Activated CD4-positive, alpha-beta T cell treated with anti-CD3 and anti-CD28 coated beads, Interleukin-2, amount 10 ng/mL, durations not matched to agents 7 days and 5 days (primary cell): ENCODE measurements at places on chromosomes 11 and 22. TPM values are rescaled to one million over a fixed set of nuclear protein-coding genes. Genes with fewer than 3 reads are reported as not detected.

GRCh38 chr11:35030716-35031213 is 108.2 kb upstream of the CD44 start:
- no peak for DNase-seq

GRCh38 chr11:1516273-1517067 is 29.9 kb upstream of the MOB2 start:
- no peak for DNase-seq

DNA sequence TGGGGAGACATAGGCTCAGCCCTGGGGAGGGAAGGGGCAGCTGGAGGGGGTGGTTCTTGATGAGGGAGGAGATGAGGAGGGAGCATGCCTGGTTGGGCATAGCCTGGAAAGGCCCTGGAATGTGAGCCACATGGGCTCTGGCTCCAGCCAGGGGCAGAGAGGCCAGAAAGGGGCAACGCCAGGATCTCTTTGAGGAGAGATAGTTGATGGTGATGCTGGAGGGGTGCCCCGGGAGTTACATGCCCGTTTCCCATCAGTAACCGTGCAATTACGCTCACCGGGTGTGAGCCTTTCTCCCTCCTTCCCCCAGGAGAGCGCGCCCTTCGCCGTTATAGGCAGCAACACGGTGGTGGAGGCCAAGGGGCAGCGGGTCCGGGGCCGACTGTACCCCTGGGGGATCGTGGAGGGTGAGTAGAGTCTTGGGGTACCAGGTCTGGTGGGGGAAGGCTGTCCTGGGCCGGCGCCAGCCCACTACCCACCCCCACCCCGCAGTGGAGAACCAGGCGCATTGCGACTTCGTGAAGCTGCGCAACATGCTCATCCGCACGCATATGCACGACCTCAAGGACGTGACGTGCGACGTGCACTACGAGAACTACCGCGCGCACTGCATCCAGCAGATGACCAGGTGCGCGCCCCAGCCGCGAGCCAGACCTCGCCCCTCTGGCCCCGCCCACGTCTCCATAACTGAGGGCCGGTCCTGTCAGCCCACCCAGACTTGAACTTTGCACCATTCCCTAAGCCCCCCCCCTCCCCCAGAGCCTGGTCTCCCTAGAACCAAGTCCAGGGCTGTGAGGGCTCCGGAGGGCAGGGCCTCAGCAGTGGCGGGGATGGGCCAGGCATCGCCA is 1.8 kb upstream of the GP1BB start:
- DNase-seq: no peak

DNA sequence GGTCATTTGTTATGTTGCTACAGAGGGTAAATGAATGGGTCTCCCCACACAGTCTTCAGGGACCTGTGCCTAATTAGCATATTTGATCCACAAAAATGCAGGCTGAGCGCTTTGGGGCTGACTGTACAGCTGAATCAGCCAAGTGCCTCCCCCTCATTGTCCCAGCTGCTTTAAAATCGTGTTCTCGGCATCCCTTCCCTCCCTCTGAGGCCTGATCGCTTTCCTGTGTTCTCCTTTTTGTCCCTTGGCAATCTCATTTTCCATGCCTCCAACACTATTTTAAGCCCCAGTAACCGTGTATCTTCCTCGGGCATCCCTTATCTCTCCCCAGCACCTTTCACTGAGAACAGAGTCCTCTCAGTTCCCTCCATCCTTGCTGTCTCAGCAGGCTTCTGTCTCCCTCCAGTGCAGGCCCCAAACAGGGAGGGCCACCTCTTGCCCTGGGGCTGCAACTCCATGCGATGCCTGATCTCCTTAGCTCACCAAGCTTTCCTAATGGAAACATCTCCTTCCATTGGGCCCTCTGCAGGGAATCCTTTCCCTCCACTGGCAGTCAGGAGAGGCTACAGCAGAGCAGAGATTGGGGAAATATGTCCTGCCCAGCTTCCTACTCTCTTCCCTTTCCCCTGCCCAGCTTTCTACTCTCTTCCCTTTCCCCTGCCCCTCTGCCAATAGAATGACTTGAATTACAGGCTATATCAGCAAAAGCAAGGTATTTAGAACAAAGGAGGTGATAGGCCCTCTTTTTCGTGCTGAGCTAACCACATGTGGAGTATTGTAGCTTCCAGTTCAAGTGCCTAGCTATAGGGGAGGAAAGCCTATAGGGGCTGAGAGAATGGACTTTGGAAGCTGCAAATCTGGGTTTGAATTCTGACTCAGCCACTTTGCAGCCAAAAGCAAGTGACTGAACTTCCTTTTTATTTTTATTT is 13.8 kb downstream of the UQCR10 start:
- DNase-seq: no peak

- DNase-seq: no peak
These were observed 80.0 kb downstream of the CD44 start for GRCh38 chr11:35218956-35219355.

DNA sequence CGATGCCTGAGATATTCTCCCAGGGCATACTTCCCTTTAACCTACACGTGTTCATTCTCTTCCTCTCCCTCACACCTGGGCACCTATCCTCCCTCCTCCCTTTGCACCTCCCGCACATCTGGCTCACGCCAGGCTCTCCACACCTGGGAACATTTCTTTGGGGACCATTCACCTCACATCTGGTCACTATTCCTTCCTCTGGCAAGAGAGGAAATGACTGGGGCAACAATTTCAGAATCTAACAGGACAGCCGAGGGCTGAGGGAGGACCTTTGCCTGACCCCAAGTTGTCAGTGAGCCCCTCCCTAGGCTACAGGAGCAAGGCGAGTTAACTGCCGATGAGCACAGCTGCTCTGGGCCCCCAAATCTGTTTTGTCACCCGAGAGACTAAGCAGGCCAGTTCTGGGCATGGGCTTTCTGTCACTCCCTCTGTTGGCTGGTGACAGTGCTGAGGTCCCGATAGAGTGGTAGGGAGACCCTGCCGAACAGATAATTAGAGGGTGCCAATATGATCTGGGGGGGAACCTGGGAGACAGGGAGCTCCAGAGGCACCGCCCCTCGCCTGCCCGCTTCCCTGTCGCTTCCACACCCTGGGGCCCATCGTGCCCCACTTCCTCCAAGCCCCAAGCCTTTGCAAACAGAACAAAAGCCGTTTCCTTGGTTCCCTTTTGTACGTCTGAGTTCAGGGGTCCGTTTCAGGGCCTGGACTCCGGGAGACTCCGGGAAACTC is 45.6 kb downstream of the EIF3F start:
- no peak for DNase-seq

- DNase-seq: no peak
These were observed 97.8 kb downstream of the RPS6KA4 start for GRCh38 chr11:64456509-64457320.

DNA sequence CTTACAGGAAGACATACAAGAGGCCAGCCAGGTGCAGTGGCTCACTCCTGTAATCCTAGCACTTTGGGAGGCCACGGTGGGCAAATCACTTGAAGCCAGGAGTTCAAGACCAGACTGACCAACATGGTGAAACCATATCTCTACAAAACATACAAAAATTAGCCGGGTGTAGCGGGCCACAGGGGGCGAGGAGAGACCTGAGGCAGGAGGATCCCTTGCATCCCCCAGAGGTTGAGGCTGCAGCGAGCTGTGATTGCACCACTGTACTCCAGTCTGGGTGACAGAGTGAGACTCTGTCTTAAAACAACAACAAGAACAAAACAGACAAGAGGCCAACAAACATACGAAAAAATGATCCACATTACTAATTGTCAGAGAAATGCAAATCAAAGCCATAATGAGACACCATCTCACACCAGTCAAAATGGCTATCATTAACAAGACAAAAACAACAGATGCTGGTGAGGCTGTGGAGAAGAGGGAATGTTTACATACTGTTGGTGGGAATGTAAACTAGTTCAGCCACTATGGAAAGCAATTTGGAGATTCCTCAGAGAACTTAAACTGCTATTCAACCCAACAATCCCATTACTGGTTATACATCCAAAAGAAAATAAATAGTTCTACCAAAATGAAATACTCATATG is 498.8 kb upstream of the ARHGAP42 start:
- DNase-seq: no peak

- DNase-seq: no peak
These were observed 10.4 kb downstream of the CHRDL2 start for GRCh38 chr11:74720596-74721478.

GRCh38 chr22:49725516-49725915 is 102.2 kb downstream of the BRD1 start:
- DNase-seq: no peak

DNA sequence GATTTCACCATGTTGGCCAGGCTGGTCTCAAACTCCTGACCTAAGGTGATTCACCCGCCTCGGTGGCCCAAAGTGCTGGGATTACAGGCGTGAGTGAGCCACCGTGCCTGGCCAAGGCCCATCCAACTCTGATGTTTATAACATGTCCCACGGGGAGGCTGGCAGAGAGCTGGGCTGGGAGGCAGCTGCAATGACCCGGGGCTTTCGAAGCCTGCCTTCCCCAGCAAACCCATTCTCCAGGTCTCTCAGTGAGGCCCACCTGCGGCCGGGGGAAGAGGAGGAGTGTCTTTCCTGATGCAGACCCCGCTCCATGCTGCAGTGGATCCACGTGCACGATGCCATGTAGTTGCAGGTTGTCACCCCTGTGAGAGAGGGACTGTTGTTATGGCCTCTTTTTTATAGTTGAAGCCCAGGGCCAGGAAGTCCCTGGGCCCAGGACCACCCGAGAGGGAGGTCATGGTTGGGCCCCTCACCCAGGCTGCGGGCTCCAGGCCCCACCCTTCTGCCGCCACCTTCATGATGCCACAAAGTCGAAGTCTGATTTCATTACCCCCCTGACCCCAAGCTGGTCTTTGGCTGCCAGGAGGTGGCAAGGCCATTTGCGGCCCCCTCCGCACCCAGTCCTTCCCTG is 38.3 kb downstream of the KCNJ4 start:
- DNase-seq: no peak

DNA sequence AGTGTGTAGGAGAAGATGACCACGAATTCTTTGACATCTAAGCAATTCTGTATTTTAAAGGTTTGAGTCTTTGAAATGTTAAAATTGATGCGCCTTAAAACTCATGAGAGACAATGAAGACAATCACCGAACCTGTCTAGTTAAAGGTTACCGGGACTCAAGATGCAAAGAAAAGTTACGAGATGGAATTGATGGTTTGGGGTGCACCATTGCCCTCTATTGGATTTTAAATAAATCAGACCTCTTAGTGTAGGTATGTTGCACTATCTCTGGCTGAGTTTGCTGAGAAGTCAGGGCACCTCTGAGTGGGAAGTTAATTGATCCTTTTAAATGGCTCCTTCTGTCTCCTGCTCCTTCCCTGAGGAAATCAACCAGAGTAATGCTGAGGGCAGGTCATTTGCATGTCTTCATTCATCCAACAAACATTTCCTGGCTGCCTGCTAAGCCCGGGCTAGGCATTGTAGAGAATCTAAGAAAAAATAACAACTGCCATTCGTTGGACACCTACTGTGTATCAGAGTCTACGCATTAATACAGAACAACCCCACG is 19.4 kb upstream of the TMA7B start:
- DNase-seq: peak; percentile 56

GRCh38 chr22:26740253-26740652 is 82.9 kb downstream of the MIAT start:
- DNase-seq: no peak

DNA sequence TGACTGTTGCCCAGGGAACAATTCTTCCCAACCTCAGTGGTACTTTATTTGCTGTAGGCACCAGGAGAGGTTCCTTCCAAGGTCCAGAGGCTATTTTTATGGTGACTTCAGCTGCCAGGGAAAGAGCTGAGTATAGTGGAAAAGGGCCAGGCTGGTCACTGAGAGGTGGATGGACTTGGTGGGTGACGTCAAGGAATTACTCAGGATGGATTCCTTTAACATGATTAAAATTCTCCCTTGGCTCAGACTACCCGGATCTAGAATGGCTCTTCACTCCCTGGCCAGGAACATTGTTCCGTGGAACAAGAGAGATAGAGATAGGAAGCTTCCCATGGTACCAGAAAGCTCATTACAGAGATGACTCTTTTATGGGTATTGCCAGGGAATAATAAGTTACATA is 8.7 kb upstream of the CALCA start:
- no peak for DNase-seq

DNA sequence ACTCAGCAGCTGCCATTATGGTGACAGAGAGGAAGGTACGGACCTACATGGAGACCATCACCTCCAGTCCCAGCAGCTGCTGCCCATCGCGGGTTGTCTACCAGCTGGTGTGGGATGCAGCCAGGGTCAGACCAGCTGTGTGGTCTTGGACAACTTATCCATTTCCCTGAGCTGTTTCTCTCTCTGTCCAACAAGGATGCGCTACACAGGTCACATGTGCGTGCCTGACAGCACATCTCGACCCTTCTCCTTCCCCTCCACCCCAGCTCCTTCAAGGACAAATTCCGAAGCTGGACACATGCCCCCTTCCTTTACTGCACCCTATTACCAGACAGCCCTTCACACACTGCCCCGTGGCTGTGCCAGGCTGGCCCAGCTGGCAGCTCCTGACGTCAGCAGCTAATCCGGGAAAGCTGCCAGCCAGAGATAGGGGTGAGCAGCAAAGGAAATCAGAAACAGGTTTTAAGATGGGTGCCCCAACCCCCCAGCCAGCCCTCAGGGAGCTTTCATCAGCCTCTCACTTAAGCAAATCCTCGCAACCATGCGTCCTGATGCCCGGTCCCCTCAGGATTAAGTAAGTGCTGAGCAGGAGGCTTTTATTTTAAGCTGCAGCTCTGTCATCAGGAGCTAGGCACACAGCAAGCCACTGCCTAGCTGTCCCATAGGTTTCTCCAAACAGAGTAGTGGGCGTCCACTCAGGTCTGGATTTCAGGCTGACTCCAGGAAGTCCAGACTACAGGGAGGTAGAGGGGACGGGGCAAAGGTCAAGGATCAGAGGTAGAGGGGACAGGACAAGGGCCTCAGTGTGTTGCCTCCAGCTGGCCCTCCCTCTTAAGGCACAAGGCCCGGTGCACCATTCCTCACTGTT is 20.3 kb downstream of the TEF start:
- DNase-seq: no peak

DNA sequence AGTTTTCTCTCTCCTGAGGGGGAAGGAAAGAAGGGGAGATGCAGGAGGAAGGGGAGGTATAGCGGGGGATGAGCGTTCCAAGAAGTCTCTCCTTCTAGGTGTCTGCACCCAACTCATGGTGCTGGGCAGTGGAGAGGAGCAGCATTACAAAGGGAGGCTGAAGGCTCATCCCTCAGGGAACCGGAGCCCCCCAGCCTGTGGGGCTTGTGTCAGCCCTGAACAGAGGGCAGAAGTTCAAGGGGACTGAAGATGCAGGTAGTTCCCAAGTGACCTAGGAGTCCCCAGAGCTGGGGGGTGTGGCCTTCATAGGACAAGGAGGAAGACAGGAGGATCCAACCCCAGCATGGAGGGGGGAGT is 1.8 kb downstream of the C11orf68 start:
- no peak for DNase-seq

- DNase-seq: no peak
These were observed 2.0 kb upstream of the TNRC6B start for GRCh38 chr22:40175611-40176244.

- no peak for DNase-seq
These were observed 35.3 kb upstream of the HORMAD2 start for GRCh38 chr22:30044881-30045493.

GRCh38 chr11:14904745-14905103 is 12.7 kb upstream of the CYP2R1 start:
- DNase-seq: peak; percentile 83

Gene CXCR5
- 0.52 TPM for total RNA-seq

Gene PGA5
- total RNA-seq: not detected

Gene ISX
- not detected for total RNA-seq

Gene IFITM10
- 0.96 TPM for total RNA-seq

Gene MPPED2
- not detected for total RNA-seq

Gene GGTLC3
- total RNA-seq: not detected

Gene APOL4
- 0.57 TPM for total RNA-seq

Gene ALDH3B1
- total RNA-seq: 0.15 TPM

Gene PHLDB1
- 0.12 TPM for total RNA-seq

Gene VPREB3
- total RNA-seq: not detected

Gene SEPTIN3
- 1.6 TPM for total RNA-seq

Gene TRPM5
- total RNA-seq: not detected

Gene ZBTB3
- total RNA-seq: 14.3 TPM
